ENCODE measurements at places on chromosomes 1 and 21.

GRCh38 chr1:60488847-60489246 lies 415.3 kb upstream of the C1orf87 start:
- DNase-seq = no peak

- DNase-seq = no peak
Observed at GRCh38 chr1:18991585-18991984, 35.1 kb upstream of the IFFO2 start.

DNA sequence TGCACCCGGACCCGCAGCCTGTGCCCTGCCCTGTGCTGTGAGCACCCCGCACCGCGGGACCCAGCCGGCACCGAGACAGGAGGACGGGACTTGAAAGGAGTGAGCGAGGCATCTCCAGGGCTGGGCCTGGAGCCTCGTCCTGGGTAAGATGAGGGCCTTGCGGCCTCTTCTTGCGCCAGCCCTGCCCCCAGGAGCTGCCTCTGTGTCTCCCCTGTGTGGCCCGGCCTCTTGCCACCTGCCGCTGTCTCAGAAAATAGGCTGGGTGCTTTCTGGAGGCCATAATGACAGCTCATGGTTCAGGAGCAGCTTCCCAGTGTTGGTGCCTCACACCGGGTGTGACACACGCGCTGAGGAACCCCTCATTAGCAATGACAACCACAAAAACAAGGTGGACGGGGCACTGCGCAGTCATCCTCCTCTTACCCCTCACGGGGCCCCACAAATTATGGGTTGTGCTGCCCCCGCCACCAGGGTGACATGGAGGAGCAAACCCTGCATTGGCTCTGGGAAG lies 161.5 kb upstream of the C1orf174 start:
- no peak for DNase-seq

DNA sequence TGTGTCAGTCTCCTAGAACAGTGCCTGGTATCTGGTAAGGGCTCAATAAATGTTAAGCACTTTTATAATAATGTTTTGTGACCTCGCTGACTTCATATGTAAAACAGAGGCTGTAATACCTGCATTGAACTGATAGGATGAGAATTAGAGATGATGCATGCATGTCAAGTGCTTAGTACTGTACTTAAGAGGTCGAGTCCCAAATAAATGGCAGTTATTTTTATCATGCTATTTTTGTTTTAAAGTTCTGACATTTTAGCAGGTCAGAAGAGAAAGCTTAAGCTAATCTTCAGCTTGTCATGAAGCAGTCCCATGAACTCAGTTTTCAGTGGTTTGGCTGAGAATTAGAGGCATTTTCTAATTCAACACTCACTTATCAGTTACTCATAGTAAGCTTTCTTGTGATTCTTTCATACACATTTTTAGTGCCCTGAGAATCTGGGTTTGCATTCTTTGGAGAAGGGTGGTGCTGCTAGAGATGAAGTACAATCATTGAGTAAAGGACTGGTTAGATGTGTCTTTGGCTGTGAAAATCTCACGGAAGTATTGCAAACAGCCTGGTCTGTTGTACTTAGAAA lies 75.7 kb upstream of the RAVER2 start:
- no peak for DNase-seq

- no peak for DNase-seq
Observed at GRCh38 chr1:237851210-237851845, 39.4 kb downstream of the ZP4 start.

GRCh38 chr1:225645194-225645895 lies 7.6 kb downstream of the ENAH start:
- DNase-seq = no peak

DNA sequence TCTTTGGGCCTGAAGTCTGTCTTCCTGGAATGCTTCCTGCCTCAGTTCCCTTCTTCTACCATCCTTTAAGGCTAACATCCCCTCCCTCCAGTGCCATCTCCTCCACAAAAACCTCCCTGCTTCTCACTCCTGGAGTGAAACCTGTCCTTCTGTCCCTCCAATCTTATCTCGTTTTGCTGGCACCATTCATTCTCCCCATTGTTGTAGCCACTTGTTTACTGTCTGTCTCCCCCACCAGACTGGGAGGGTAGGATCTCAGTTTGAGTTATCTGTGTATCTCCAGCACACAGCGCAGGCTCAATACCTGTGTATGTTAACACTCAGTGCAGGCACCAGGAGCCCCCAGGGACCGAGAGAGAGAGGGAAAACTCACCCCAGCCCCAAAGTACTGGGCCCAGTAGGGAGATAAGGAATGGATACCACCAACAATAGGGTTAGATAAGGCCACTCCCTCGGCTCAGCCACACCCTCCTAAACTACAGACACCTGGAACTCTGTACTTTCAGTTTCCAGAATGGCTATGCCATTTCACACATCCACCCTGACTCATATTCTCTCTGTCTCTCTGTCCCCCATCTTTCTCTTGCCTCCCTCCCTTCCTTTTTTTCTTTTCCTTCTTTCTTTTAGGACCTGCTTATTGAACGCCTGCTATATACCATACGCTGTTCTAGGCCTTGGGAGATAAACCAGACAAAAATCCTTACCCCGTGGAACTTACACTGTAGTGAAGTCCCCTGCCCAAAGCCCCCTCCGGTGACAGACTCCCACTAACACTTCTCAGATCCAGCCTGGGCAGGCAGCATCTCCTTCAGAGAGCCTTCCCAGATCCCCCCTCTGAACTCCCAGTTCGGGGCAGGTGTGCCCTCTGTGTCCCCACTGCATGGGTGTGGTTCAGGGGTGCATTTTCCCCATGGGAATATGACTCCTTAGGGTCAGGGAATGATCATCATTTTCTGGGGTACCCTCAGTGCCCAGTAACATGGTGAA lies 3.3 kb upstream of the SSBP3 start:
- peak; percentile 45 for DNase-seq

GRCh38 chr21:44950351-44950750 lies 10.5 kb downstream of the SLX9 start:
- DNase-seq = no peak

DNA sequence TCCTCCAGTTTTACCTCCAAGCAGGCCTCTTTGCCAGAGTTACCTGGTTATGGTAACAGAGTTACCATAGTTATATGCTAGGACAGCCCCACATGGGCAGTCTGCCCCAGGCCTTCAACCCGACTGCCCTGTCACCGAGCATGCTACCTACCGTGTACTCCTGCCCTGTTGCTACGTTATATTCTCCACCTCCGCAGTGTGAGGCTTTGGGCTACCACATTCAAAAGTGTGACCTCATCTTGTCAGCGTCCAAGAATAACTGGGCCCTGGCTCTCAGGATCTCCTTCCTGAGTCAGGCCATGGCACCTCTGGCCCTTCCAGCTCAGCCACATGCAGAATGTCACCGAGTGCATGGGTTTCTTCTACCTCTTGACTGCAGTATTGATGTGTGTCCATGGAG lies 8.9 kb downstream of the MAPKAPK2 start:
- no peak for DNase-seq

GRCh38 chr1:97314685-97315084 lies 593.1 kb downstream of the PTBP2 start:
- no peak for DNase-seq

Data from T-helper 2 cell (primary cell).